ENCODE measurements at places on chromosomes 12 and 14. TPM values are rescaled to one million over a fixed set of nuclear protein-coding genes. Genes with fewer than 3 reads are reported as not detected.

Gene RAB15
- total RNA-seq = 4.1 TPM

Gene ACOT6
- total RNA-seq = not detected

Gene GLIPR1L1
- not detected for total RNA-seq

Gene C3AR1
- total RNA-seq = not detected

Gene NRL
- 0.87 TPM for total RNA-seq

Gene IL23A
- 0.50 TPM for total RNA-seq

Gene DAAM1
- 26.3 TPM for total RNA-seq

Gene GLIPR1L2
- 1.3 TPM for total RNA-seq

Gene USP44
- total RNA-seq = 10.2 TPM

Gene LRRC43
- total RNA-seq = 3.3 TPM

Gene ETFBKMT
- total RNA-seq = 3.5 TPM

Gene CCND2
- 48.0 TPM for total RNA-seq

Gene GRIN2B
- total RNA-seq = not detected

Gene EDDM3A
- total RNA-seq = not detected

Gene PLCZ1
- not detected for total RNA-seq

Gene PTGER2
- total RNA-seq = 34.5 TPM

Gene KLRD1
- 0.66 TPM for total RNA-seq

Gene DCN
- 1,986 TPM for total RNA-seq

Gene SCN8A
- 23.3 TPM for total RNA-seq

Gene ADAM21
- 1.5 TPM for total RNA-seq

Gene SYCP3
- total RNA-seq = not detected

Gene MYH6
- not detected for total RNA-seq

Gene TAS2R7
- not detected for total RNA-seq

Gene CCDC196
- total RNA-seq = not detected

Gene ESRRB
- total RNA-seq = under 0.01 TPM

Gene CMKLR1
- 0.33 TPM for total RNA-seq

Gene RTL1
- not detected for total RNA-seq

Gene MYF5
- total RNA-seq = not detected

Gene LRRK2
- total RNA-seq = 15.3 TPM

Gene ZCCHC8
- total RNA-seq = 18.8 TPM

Gene PKP2
- not detected for total RNA-seq
